ENCODE measurements at places on chromosomes 3 and 15.

- DNase-seq: no peak
These were observed 475.6 kb downstream of the FOXP1 start for GRCh38 chr3:71107926-71108325.

DNA sequence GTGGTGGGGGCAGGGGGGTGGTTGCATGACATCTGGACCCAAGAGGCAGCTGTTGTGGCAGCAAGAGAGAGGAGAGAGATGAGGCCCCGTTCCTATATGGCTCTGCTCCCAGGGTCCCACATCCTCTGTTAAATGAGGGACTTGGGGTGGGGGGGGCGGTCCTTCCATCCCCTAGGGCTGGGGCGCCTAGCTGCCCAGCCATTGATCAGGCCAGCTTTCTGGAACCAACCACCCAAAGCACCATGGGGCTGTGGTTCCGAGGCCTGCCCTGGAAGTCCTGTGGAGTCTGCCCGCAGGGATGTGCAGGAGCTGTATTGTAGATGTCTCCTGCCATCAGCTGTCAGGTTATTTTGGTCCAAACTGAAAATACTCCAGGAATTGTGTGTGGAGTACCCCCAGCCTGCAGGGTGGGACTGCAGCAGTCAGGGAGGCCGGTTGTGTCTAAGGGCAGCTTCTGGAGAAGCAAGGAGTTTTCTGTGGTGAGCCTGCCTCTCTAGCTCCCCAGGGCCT, 5.2 kb downstream of the FURIN start:
- DNase-seq: no peak

DNA sequence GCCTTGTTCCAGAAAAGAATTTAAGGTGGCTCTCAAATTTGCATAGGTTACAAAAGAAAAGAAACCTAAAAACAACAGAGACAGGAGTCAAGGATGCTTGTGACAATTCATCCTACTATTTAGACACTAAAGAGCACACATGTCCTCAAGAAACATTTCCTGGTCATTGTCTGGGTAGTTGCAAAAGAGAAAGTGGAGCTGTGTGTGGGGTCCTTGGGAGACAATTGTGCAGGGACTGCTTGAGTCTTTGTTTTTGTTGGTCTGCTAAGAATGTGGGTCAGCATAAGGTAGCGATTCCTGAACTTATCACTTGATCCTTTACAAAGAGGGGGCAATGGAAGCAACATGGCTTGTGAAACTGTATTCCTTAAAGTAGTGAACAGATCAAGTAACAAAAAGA, 185.3 kb downstream of the KCNAB1 start:
- no peak for DNase-seq

DNA sequence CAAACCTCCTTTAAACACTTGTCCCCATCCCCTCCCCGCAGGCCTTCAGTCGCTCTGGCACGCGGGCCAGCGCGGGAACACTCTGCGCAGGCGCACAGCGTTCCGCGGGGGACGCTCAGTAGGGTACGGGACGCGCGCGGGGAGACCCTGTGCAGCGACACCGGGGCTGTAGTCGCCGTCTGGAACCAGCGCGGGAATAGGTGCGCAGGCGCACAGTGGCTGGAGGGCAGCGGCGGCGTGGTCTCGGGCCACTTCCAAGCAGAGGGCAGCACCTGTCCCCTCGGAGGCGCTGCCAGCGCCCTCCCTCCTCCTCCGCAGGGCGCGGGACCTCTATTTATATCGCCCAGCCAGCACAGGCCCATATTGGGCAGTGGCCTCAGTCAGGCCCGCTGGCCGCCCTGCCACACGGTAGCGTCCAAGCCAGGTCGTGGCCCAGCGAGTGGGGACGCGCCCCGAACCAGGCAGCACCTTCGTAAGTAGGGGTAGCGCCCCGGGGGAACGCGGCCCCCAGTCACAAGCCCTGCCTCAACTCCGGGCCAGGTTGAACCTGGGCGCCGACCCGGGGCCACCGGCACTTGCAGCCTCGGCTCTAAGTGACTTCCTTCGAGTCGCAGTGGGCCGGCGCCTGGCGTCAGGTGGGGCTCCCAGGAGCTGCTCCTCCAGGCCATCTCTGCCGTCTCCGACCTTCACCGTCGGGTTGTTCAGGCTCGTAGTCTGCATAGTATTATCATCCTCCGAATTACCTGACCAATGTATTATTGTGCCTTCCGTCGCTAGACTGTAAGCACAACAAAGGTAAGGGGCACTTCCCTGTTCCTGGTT, at the start of gene KBTBD12:
TSS of gene KBTBD12 (plus strand) at position 118 of the 822 bp plus-strand sequence. CDS start 7,830 bp downstream, outside the sequence.
- DNase-seq: no peak

DNA sequence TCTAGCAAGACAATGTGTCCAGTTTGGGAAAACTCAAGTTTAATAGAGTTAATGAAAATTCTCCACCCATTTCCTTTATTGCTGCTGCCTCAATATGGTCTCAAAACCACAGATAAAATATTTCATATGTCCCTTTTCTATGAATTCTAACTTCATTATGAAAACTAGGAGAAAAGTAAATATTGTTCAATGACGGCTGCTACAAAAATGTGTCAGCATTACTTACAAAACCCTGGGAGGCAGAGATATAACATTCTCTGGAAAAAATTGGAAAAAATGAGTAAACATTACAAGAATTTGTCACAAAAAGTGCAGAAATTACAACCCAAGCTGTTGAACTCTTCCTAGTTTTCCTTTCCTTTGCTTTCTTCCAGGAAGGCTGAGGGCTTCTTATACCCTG, 22.2 kb upstream of the FBN1 start:
- DNase-seq: no peak

GRCh38 chr3:195446359-195446758, 3.5 kb upstream of the ACAP2 start:
- no peak for DNase-seq

GRCh38 chr3:19221081-19221480, 72.8 kb downstream of the KCNH8 start:
- DNase-seq: no peak

DNA sequence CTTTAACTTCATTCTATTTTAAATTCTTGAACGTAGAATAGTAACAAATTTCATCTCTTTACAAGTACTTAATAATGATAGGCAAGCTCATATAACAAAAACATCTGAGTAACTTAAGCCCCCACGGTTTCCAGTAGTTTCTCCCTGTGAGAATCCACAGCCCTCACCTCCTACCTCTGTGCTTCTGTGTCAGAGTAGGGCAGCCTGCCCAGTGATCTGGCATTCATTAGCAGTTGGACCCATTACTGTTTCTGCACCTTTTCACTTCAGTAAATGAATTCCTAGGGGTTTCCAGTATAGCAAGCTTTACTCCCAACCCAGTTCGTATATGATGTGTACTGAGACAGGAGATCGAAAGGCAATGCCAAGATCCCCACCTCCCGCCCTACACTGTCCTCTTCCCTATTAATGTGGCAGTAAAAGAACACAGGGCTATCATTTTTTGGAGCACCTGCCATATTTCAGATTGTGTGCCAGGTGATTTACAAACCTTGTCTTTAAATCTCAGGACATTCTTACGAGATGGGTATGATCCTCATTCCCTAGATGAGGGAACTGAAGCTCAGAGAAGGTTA, 40.8 kb downstream of the EIF2AK4 start:
- DNase-seq: no peak

All from DMS 273 treated with DMSO at 0.1 percent for 48 hours (cell line).